ENCODE measurements at places on chromosomes 2 and 18.

DNA sequence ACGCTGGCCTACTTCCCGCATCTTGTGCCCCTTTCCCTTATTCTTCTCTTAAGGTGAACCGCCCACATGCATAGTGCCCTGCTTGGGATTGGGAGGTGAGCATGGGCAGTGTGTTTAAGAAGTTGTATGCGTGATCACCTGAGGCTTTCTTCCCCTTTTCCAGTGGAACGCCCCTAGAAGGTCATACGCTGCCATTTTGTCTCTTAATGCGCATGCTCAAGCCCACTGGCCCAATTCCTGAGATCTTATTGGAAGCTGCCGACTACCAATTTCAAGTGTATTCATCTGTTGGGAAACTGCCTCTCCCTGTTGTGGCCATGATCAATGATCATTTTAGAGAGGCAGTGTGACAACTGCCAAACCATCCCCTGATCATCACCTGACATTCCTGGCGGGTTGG lies 3.3 kb upstream of the CETN1 start:
- DNase-seq = no peak

GRCh38 chr2:148613231-148614013 lies 31.1 kb upstream of the EPC2 start:
- no peak for DNase-seq

DNA sequence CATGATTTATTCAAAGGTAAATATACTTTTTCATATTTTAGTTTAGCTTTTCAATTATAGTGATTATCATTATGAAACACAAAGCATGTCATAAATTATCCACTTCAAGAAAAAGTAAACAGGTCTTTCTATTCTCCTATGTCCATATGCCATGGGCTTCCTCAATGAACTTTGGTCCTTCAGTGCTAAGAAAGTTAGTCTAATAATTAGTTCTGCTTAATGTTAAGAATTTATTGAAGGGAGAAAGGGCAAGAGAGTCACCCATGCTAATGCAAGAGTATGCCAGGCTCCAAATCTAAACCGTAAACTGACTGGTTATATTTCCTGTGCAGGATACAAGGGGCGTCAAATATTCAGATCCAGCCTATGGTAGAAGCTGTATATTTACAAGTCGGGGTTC lies 96.2 kb downstream of the GORASP2 start:
- no peak for DNase-seq

DNA sequence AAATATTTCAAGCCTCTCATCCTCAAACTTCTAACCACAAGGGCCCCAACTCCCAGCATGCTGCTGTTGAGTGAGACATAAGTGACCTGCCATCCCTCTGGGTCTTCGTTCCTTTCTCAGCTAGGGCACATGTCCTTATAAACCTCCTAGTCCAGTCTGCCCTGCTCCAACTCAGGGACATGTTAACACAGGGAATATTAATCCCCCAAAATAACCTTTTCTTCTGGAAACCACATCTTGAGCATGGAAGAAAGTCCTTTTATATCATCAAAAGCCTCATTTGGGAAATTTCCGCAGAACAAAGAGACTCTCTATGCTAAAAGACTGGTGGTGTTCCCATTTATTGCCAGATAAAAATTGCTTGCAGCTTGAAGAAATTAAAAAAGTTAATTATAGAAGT lies 14.4 kb downstream of the TNP1 start:
- no peak for DNase-seq

DNA sequence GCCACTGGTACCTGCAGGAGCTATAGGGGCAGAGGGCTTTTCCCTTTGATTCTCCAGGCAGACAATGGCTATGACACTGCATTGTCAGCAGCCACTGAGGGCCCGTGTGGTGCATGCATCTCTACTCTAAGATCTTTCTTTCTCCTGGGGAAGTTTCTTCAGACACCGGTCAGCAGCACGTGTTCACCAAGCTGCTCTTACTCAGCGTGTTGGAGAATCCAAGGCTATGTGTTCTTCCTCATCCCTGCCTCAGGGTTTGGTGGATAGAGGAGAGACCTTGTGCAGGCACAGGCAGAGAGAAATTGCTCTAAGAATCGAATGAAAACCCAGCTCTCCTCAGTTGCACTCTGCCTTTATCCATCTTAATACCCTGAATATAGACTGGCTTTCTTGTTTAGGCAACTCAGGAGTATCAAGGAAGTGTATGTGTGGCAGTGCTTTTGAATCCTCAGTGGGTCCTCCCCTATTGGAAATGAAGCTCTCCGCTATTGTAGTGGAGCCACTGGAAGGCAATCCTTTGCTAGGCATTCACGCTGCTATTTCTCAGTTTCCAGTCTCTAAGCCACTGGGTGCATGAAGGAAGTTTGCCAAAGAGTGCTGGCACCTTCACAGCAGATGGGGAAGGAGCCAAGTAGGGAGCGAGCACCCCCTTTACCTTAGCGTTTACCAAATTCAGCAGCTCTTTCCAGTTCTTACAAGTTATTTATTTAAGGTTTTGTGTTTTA lies 86.9 kb upstream of the EML6 start:
- no peak for DNase-seq

DNA sequence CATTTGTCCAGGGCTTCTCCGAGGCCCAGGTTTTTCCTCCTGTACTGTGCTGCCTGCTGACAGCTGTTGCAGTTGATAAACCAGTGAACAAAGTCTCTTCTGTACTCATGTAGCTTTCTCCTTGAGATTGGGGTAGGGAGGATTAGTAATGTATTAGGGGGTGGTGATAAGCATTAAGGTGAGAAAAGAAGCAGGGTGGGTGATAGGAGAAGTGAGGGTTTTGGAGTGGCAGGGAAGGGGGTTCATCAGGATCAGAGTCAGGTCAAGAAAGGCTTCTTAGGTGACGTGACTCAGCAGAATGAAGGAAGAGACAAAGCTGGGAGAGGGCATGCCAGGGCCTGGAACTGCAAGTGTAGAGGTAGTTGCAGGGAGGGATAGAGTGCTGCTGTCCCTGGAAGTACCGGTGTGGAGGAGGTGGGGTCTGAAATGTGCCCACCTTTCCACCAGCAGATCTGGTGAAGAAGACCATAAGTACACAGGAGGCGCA lies 48.7 kb downstream of the PKP4 start:
- no peak for DNase-seq

DNA sequence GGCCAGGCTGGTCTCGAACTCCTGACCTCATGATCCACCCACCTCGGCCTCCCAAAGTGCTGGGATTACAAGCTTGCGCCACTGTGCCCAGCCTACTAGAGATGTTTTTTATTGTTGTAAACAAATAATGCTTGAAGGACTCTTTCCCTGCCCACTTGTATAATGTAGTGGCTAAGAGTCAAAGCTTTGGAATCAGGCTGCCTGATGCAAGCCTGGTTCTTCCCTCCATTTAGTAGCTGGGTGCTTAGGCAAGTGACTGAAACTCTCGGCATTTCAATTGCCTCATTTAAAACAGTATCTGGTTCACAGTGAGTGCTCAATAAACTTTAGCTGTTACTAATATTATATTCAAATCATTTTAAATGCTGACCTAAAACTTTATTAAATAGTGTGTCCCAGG lies 264.0 kb upstream of the FBXO11 start:
- DNase-seq = no peak

DNA sequence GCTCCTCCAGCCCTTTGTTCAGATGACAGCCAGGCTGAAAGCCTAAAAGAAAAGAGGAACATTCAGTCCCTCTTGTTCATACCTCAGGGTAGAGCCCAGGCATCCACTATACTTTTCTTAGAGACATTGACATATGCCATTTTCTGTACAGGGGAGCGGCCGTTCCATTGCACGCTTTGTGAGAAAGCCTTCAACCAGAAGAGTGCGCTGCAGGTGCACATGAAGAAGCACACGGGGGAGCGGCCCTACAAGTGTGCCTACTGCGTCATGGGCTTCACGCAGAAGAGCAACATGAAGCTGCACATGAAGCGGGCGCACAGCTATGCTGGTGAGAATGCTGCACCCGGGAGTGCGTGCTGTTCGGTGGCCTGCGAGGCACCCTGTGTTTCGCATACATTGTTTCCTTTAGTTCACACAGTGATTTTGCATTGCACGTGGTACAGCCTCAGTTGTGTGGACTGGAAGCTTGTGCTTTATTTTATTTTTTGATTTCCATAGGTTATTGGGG lies 138.2 kb downstream of the ZNF236 start:
- DNase-seq = no peak

DNA sequence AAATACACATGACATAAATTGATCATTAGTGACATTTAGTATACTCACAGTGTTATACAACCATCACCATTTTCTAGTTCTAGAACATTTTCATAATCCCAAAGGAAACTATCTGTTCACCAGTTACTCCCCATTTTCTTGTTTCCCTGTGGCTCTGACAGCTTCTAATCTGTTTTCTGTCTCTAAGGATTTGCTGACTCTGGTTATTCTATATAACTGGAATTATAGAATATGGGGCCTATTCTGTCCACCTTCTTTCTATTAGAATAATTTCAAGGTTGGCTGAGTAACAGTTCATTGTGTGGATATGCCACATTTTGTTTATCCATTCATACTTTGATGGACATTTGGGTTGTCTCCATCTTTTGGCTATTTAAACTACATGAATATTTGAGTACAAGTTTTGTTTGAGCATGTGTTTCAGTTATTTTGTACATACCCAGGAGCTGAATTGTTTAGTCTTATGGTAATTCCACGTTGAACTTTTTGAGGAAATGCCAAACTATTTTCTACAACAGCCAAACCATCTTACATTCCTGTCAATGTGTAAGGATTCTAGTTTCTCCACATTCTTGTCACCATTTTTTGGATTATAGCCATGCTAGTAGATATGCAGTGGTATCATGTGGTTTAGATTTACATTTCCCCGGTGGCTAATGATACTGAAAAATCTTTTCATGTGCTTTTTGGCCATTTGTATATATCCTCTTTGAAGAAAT lies 20.5 kb downstream of the KIAA1328 start:
- DNase-seq = no peak

DNA sequence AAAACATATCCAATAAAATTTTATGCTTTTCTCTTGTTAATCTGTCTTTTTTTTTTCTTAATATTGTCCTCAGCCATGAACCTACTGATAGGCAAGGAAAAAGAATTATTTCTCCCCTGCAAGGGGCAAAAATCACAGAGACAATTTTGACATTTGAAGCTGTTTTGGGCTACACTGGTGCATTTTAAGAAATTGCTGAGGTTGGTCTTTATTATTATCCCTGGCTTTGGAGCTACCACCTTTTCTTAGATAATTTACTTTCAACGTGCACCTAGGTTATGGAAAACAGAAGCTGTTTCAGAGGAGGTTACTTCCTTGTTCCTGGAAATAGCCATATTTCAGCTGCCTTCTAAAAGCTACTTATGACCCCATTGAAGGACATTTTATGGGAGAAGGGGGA lies 195.5 kb upstream of the KYNU start:
- DNase-seq = no peak

DNA sequence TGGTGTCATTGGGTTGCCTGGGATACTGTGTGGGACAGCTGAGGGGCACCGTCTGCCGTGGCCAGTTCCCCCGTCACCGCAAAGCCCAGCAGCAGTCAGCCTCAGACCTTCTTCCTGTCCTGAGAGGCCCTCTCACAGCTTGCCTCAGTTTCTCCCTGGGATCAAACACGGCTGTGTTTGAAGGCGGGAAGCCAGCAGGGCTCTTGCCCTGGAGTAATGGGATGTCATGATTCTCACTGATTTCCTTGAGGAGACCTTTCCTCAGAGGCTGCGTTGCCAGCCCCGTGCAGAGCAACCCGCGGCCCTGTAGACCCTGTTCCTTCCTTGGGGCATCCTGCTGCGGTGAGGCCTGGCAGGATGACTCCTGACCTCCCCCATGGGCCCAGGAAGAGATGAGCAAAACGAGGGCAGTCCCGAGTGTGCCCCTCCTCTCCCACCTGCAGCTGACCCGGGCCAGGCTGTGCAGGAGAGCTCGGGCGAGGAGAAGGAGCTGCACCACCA lies 13.9 kb upstream of the NFATC1 start:
- no peak for DNase-seq

DNA sequence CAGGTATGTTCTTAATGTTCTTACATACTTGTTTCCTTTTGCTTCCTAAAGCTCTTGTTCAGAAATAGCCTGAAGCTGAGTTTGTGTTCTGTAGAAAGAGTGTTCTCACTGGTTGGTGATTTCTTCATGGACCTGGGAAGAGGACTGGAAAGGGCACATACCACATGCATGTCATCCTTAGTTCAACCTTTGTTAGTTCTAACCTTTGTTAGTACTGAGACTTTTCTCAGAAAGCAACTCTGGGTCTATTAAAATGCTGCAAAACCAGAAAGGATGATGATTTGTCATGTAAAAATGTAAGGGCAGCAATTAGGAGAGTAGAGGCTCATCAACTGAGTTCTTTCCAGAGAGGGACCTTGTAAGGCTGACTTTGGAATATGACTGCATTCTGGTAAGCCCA lies 2.5 kb upstream of the FAP start:
- DNase-seq = no peak

- no peak for DNase-seq
Observed at GRCh38 chr2:7857904-7858303, 824.0 kb upstream of the ID2 start.

DNA sequence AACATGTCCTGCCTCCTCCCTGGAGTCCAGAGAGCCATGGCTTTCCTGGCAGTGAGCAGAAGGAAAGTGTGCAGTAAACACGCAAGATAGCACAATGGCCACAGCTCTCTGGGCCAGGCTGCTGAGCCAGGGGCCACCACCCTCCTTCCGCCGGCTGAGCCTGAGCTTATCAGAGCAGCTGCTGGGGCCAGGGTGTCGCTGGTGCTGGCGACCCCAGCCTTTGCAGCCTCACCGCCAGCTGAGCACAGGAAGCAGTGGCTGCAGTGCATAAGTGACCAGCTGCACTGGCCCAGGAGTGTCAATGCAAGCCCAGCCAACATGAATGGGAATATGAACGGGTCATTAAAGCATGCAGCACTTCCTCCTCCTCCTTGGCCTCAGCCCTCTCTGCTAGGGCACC lies 172.0 kb downstream of the ZFP36L2 start:
- DNase-seq = no peak

DNA sequence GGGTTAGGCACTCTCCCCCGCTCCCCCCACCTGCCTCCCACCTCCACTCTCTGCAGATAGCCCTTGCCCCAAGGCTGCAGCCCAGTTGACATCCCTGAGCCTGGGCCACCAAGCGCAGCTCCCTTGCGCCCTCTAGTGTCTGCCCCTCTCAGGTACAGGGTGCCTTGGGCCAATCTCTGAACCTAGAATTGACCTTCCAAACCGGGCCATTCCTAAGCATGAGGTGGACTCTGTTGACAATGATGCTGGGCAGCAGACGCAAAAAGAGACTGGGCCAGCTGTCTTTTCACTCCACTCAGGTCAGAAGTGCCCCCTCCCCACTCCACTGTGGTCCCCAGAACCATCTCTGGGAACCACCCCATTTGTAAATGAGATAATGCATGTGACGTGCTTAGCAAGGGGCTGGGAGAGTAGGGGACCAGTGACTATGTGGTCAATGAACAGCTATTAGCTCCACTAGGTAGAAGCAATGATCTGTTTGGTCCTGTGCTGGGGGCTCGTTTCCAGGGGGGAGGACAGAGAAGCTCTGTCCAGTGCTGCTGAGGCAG lies 43.3 kb upstream of the PLB1 start:
- peak; percentile 82 for DNase-seq
